ENCODE measurements at places on chromosomes 12 and 14. TPM values are rescaled to one million over a fixed set of nuclear protein-coding genes. Genes with fewer than 3 reads are reported as not detected.

DNA sequence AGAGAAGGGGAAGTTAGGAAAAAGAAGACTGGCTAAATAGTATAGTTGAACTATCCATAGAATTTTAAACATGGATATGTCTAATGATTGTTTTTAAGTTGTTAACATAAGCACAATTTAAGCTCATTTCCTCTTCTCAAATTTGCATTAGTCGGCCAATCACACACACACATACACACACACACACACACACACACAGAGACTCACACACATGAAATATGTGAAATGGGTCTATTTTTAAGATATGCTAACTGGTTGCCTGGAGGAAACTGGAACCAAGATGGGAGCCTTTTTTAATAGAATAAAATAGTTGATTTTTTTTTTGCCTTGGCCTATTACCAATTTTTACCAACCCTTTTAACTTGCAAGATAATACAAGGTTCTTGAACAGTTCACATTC lies 24.0 kb upstream of the STYK1 start:
- DNase-seq: no peak

GRCh38 chr14:101120641-101121507 lies 217.4 kb upstream of the RTL1 start:
- no peak for DNase-seq

- DNase-seq: no peak
Observed at GRCh38 chr12:121762269-121762668, 31.2 kb downstream of the RHOF start.

GRCh38 chr12:104623883-104624282 lies 167.1 kb downstream of the CHST11 start:
- no peak for DNase-seq

TMEM132D gene
- 1.1 TPM for total RNA-seq

DNA sequence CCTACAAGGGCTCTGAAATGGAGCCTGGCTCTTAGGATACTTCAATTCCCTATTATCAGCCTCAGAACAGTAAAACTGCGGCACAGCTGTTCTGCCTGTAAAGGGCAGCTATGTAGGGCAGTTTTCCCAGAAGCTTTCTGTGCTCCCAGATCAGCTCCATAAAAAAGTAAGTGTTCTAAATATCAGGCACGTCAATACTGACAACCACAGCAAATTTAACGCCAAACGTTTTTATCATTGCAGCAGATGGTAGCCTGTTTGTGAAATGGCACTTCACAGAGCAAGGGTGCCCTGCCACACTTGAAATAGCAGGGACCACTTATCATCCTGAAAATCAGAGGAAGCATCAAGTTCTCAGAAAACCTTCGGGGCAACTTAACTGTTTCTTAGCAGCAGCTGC lies 54.8 kb upstream of the PTHLH start:
- DNase-seq: no peak

DNA sequence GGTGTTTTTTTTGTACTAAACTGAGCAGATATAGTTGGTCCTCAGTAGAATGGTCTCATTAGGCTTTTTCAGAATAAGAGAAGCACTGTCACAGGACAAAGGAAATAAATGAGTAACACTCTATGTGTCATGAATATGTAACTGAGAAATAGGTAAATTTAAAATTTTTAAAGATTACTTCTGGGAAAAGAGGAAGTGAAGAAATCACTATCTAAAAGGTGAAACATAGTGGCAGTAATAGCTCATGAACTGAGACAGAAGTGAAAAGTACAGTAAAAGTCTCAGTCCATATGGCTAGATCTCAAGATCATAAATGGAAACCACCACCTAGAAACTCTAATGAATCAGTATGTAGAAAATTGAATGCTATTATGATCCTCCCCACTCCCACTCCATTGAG lies 89.3 kb upstream of the TTC7B start:
- DNase-seq: no peak

TMEM30B gene
- 0.34 TPM for total RNA-seq

DNA sequence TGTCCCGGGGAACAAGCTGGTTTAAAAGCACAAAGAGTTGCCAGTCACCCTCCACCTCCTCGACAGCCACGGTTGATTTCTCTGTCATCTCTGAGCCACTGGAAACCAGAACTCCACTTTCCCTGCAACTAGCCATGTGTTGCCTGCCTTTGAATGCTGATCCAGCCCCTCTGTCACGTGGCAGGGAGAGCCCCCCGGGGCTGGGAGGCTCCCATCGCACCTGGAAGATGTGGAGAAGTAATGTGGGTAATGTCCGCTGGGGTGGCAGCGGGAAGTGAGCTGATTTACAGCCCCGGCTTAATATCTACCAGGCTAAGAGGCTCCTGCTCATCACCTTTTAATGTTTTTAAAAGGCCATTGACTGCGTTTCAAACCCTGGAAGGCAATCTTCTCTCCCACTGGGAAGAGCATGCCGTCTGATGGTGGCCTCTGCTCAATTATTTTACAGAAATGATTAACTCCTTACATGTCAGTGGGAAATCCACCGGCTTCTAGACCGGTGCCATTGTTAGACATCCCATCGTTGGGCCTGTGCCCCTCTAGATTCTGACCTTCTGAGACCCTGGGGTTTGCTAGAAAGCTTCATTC lies 7.4 kb downstream of the PRIMA1 start:
- DNase-seq: no peak

PLEKHG7 gene
- not detected for total RNA-seq

DNA sequence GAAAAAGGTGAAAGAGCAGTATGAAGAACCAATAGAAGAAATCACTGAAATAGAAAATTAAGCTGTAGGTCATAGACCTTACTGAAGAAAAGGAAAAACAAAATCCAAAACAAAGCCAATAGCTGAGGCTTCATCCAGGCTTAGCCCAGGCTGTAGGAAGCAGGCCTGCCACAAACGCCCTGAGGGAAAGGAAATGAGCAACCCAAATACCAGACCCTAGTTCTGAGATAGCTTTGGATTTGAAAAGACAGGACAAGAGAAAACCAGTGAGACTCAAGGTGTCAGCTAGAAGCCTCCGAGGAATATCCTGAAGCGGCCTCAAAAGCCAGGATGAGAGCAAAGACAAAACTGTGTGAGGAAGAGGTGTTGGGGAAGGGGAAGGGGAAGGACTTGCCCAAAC lies 79.2 kb downstream of the FERMT2 start:
- no peak for DNase-seq

DNA sequence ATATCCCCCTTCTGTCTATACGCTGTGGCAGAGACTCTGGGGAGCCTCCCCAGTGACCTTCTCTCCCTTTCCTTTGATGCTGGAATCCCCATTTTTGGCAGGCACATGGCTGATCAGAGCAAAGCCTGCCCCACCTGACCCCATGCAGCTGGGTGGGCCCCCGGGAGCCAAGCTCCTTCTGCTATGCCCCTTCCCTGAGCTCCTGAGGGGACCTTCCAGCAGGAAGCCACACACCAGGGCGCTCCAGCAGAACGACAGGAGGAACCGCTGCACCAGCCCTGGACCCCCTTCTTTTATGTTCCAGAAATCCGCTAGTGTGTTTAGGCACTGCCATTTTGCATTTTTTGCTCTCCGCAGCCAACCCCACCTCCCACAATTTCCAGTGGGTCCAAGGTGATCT lies 44.6 kb downstream of the TRAFD1 start:
- no peak for DNase-seq

- no peak for DNase-seq
Observed at GRCh38 chr12:14431975-14432374, 66.5 kb downstream of the ATF7IP start.

GRCh38 chr14:101497684-101498525 lies 63.4 kb upstream of the DIO3 start:
- no peak for DNase-seq

DNA sequence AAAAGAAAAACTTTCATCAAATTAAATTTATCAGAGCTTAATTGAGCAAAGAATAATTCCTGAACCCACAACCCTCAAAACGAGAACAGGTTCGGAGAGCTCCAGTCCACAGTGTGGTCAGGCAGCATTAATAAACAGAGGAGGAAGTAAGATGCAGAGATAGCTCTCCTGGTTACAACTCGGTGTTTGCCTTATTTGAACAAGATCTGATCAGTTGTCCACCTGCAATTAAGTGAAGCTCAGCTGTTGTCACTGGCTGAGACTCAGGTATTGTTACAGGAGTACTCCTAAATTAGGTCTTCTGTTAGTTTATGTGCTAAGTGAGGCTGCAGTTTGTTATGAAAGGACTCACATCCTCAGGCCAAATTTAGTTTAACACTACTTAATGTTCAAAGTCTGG lies 451.4 kb upstream of the PDE3A start:
- DNase-seq: no peak

Data from glomerular endothelial cell (primary cell).